Activated naive CD4-positive, alpha-beta T cell (primary cell): ENCODE measurements at places on chromosomes 1 and 21.

GRCh38 chr1:49293016-49293415 is 516.3 kb upstream of the BEND5 start:
- no peak for DNase-seq

- no peak for DNase-seq
These were observed 16.1 kb downstream of the TOMM20 start for GRCh38 chr1:235112297-235113182.

DNA sequence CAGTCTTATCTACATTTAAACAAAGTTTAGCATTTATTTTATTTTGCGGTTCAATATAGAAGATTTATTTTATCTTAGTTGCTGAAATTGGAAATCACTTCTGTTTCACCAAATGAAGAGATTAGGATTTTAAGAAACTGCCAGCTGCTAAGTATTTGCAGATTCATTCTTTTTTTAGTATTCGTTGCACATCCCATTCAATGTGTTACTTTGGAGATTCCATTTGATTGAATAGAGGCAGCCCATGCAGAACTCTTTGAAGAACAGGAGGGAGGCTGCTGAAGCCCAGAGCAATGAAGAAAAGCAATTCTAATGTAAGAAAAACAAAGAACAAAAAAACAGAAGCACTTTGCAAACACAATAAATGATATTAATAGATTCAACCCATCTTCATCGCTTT is 38.6 kb upstream of the IL12RB2 start:
- no peak for DNase-seq

- no peak for DNase-seq
These were observed 20.1 kb upstream of the ZP4 start for GRCh38 chr1:237910834-237911233.

DNA sequence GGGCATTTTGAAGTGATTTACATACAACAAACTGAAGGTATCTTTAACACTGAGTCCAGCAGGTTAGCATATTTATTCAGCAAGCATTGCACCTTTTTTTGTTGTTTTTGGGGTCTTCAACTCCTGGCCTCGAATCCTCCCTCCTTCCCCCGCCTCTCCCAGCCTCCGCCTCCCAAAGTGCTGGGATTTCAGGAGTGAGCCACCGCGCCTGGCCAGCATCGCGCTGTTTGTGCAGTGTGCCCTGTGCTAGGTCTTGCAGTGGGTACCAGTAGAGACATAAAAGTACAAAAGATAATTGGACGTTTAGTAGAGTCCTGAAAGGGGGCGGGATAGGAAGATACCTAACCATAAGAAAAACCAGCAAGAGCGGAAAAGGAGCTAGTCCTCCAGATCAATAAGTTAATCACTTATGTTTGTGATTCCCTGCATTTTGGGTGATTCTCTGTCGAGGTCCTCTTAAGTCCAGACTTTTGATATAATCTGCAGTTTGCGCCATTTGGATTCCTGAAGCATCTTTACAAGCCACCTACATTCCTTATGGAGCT is 111.8 kb downstream of the OSBPL9 start:
- DNase-seq = no peak

- DNase-seq = no peak
These were observed 167.1 kb downstream of the ATP6V1G3 start for GRCh38 chr1:198373376-198373775.

DNA sequence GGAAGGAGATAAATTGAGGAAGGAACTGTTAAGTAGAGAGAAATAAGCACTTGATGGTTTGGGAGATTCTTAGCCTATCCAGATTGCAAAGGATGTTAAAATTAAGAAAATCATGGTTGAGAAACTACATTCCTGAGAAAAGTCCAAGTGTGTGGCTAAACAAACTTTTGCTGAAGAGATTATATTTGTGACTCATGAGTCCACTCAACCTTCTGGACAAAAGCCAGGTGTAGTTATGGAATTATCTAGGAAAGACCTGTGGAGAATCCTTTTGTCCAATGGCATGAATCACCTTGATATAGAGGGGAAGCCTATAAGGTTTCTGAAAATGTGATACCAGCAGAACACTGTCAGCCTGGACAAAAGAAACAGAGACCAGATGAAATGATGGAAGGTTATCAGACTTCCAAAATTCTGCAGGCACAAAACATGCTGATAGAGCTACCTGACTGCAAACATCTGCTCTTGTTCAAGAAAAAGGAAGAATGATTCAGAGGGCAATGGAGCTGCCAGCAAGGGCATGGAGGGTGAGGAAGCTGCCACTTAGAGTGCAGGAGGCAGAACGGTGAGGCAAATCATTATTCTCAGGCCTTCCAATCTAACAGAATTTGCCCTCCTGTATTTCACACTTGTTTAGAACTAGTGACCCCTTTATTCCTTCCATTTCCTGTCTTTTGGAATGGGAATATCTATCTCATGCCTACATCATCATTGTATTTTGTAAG is 300.6 kb upstream of the PRMT6 start:
- DNase-seq = no peak

DNA sequence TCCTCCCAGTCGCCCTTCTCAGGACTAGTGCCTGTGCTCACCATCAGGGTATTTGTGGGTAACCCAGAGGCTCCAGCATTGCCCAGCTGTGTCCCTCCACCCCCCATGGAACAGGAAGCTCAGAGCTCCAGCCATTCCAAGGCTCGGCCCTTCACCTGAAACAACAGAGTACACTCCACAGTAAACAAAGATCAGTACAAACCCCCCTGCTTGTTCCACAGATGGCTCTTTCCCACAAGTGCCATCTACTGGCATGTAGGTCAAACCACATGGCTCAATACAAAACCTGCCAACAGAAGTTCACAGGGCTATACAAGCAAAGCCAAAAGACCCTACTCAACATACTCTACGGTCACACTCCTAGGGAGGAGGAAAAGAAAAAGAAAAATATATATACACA is 258.7 kb downstream of the AGBL4 start:
- DNase-seq = no peak

DNA sequence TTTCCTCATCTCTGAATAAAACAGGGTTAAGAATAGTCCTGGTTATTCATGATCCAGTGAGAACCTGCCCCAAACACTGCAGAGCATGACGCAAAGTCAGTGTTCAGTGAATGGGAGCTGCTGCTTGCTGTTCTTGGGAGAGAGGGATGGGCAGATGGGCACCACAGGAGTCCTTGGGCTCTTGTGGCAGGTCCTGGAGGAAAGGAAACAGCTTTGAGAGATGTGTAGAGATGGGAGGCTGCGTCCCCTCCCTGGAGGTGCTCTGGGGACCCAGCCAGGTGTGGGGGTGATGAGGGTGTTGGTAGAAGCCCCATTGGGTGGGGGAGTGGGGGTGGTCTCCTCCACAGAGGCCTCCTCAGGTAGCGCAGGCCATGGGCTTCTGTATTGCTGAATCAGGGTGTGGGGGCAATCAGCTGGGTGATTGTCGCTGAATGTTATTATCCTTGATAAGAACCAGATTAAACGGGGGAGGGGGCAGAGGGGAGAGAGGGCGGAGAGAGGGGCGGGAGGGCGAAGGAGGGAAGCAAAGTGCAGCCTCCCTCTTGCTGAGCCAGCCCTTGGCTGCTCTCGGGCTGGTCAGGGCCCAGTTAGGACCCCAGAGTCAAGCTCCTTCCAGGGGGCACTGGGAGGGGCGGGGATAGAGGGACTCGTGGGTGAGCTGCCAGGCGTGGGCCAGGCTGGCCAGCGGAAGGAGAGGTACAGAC is 22.9 kb upstream of the CASZ1 start:
- no peak for DNase-seq

DNA sequence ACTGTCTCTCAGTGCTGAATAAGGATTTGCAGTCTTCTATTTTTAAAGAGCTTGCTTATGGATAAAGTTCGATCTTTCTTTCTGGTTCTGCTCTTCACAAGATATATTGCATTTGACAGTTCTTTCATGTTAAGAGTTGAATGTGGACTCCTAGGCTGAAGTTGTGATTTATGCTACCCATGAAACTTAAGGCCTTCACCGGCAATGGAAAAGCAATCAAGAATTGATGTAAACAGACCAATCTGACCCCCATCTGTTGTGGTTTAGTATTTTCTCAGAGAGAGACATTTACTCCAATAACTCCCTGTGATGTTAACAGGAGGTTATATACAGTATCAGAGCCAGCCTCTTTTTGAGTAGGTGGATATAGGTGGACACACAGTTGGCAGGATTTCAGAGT is 165.8 kb downstream of the PAPPA2 start:
- DNase-seq = no peak

- DNase-seq = no peak
These were observed 299.1 kb downstream of the CAMTA1 start for GRCh38 chr1:7084232-7084894.

GRCh38 chr1:222886878-222887351 is 72.1 kb downstream of the DISP1 start:
- DNase-seq = no peak

DNA sequence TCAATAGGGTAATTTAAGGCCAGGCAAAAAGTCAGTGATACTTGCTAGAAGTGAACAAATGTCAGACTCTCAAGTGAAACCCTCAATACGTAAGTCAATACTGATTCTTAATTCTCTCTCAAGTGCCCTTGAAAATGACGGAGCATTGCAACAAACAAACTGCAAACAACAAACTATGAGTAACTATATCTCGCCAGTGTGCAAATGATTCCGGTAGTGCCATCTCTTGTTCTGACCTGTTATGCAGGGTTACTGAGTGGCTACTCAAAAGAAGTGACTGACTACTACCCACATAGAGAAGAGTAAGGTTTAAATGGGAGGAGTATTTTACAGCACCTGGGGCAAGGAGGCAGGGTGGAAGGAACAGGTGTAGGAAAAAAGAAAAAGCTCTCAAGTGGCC is 1.6 kb downstream of the SLC19A2 start:
- DNase-seq = no peak

- DNase-seq = no peak
These were observed 13.5 kb upstream of the ETV3L start for GRCh38 chr1:157113106-157113505.

GRCh38 chr21:25307489-25307888 is 299.8 kb downstream of the MRPL39 start:
- DNase-seq = no peak

DNA sequence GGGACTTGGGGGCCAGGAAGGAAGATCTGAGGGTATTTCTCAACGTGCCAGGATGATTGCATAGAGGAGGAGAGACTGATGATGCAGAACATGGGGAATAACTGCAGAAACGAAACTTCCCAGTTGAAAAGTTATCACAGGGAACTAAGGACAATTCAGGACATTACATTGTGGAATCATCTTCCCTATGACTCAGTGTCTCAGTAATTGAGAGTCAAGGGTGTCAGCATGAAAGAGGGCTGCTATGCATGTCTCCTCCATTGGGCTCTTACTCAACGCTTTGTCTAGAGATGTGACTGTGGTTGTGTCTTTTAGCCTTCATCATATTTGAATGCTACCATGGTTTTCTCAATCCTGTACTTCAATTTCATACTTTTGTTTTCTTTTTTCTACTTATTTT is 48.9 kb upstream of the PTGFR start:
- no peak for DNase-seq

GRCh38 chr1:157678721-157679120 is 21.8 kb downstream of the FCRL3 start:
- no peak for DNase-seq

DNA sequence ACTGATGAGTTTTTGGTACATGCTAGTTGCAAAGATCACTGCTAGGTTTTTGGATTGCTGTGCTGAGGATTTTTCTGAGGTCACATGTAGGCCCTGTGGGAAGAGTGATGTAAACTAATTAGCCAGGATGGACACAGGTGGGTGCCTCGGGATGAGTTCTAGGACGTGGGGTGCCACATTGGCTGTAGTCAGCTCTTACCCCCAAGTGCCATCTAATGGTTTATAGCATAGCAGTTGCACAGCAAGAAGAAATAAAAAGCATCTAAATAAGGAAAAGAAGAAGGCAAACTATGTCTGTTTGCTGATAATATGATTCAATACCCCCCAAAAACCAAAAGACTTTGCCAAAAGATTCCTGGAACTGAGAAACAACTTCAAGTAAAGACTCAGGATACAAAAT is 9.8 kb upstream of the OR2T1 start:
- DNase-seq = no peak

GRCh38 chr1:87834151-87834550 is 505.5 kb downstream of the LMO4 start:
- DNase-seq = no peak

- no peak for DNase-seq
These were observed 73.2 kb upstream of the B3GALT2 start for GRCh38 chr1:193259636-193260035.

- DNase-seq = no peak
These were observed 29.9 kb downstream of the FAF1 start for GRCh38 chr1:50930193-50930592.

GRCh38 chr1:57506941-57507340 is 83.1 kb upstream of the DAB1 start:
- DNase-seq = no peak

DNA sequence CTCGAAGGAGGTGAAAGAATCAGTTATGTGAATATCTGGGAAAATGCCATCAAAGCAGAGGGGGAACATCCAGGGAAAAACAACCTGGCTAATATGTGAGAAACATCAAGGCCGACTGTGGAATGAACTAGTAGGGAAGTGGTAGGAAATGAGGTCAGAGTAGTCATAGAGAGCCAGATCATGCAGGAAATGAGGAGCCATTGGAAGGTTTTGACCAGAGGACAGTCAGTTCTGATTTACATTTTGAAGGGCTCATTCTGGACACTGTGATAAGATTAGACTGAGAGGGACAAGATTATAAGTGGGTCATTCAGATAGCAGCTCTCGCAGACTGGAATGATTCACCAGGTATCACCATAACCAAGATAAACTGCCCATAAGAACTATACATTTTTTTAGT is 63.7 kb downstream of the SYT14 start:
- no peak for DNase-seq

- DNase-seq = no peak
These were observed at the start of gene KCNK1 for GRCh38 chr1:233613252-233614172. Gene KCNK1, plus strand, starts transcription at chr1:233614106. Its CDS starts 66 bp downstream, at chr1:233614172.

DNA sequence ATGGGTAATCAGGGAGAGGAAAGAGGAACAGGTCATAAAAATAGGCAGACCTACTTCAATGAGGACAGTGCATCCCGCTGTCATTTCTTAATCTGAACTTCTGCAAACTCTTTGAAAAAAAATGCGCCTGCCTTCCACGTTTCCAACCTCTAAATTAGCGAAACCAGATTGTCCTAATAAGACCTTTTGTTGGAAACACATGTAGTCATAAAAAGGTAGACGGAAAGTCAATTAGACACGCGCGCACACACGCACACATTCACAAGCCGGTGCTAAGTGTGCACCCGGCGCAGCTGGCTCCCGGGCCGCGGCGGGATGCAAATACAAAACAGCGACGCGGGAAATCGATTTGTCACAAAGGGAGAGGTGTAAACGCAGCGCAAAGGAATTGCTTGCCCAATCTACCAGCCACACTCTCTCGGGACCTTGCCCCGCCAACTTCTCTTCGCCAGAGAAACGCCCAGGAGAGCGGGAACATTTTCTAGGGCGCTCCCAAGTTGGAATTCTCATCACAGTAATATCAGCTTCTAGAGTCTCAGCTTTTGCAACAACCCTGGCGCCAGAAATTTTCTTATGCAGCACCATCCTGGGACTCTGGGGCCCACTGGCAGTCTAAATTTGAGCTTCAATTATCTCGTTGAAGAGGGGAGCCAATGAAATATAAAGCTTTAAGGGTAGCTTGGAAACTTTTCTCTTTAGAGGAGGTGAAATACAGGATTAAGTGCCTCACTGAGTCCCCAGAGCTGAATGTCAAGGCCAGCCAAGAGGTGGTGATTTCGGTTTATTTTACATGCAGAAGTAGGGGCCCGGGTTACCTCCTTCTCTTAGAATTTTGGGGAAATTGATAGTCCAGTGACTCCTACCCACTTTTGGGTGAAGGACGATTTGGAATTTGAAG is 4.5 kb downstream of the PRRX1 start:
- no peak for DNase-seq

GRCh38 chr1:42674682-42675081 is 7.5 kb upstream of the YBX1 start:
- DNase-seq = no peak
